ELR (cell line): ENCODE measurements at places on chromosomes 5 and 9.

DNA sequence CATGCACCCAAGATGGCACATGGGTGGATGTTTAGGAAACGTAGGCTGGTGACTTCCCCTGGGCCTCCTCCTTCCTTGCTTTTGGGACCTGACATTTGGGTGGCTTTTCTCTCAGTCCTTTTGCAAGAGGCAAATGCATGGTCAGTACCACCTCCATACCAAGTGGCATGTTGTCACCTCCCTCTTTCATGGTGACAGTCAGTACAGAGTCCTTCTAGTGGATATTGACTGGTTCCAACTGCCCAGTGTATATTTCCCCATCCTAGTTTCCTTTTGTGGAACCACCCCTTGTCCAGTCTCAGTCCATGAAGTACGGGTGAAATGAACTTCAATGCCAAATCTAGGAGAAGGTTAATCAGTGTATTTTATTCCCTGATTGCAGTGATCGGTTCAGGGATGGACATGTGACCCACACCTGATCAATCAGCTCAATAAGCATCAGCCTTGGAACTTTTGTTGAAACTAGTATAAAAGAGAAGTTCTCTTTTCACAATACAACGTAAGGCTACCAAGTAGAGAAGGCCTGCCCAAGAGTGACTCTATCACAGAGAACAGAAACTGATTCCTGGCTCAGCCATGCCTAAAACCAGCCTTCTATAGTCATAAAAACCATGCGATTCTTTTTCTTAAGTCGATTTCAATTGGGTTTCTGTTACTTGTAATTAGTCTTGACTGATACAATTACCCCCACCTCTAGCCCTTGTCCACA is 143.4 kb upstream of the KLF9 start:
- no peak for DNase-seq

GRCh38 chr9:131080589-131080988 is 15.7 kb upstream of the AIF1L start:
- no peak for DNase-seq

GRCh38 chr5:139494832-139495231 is 12.3 kb upstream of the STING1 start:
- peak; percentile 49 for DNase-seq

DNA sequence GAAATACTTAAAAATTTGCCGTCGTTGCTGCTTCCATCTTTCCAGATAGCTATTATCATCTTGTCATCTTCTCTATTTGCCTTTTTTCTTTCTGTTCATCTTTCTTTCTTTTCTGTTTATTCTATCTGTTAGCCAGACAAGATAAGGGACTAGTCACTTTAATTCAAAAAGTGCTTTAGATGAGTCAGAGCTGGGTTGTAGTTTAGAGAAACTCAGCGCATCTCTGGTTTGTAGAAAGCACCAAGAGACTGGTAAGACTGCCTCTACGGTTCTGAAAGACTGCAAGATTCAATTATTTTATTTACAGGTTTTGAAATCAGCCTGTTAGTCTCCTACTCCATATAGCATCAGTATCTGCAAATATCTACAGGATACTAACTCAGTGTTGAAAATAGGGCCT is 562.8 kb upstream of the RIOK2 start:
- no peak for DNase-seq

- DNase-seq = no peak
These were observed 101.1 kb downstream of the TMEM215 start for GRCh38 chr9:32884482-32884881.

DNA sequence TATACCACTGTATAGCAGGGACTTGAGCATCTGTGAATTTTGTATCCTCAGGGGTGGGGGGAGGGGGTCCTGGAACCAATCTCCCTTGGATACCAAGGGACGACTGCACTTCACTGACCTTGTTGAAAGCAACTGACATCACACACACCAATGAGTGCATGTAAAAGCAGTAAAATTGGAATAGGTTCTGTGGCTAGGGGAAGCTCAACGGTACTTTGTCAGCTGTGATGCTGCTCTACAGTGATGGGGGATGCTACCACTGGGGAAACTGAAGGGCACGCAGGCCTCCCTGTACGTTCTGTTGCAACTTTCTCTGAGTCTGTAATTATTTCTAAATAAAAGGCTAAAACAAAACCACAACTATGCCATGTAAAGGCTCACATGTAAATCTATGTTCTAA is 47.0 kb upstream of the RETREG1 start:
- DNase-seq = no peak

DNA sequence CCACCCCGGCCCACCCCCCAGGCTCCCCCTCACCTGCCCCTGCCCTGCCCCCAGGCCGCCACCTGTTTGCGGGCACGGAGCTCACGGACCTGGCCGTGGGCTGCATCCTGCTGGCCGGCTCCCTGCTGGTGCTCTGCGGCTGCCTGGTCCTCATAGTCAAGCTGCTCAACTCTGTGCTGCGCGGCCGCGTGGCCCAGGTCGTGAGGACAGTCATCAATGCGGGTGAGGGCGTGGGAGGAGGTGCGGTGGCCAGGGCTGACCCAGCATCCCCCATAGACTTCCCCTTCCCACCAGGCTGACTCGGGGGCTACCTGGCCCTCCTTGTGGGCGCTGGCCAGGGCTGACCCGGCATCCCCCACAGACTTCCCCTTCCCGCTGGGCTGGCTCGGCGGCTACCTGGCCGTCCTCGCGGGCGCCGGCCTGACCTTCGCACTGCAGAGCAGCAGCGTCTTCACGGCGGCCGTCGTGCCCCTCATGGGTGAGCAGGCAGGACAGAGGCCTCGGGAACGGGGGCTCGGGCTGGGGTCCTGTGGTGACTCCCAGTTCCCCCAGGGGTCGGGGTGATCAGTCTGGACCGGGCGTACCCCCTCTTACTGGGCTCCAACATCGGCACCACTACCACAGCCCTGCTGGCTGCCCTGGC is 3.5 kb downstream of the SLC34A3 start:
- no peak for DNase-seq

DNA sequence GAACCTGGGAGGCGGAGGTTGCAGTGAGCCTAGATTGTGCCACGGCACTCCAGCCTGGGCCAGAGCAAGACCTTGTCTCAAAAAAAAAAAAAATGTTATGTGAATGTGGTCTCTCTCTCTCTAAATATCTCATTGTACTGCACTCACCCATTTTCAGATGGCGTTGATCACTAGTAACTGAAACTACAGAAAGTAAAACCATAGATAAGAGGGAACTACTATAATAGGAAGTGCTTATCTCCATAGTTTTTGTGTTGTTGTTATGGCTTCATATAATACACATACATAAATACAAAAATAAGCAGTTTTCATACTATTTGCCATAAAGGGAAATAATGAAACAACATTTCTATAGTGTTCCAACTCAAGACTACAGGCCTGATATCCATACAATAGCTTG is 9.1 kb downstream of the IL31RA start:
- DNase-seq = no peak

DNA sequence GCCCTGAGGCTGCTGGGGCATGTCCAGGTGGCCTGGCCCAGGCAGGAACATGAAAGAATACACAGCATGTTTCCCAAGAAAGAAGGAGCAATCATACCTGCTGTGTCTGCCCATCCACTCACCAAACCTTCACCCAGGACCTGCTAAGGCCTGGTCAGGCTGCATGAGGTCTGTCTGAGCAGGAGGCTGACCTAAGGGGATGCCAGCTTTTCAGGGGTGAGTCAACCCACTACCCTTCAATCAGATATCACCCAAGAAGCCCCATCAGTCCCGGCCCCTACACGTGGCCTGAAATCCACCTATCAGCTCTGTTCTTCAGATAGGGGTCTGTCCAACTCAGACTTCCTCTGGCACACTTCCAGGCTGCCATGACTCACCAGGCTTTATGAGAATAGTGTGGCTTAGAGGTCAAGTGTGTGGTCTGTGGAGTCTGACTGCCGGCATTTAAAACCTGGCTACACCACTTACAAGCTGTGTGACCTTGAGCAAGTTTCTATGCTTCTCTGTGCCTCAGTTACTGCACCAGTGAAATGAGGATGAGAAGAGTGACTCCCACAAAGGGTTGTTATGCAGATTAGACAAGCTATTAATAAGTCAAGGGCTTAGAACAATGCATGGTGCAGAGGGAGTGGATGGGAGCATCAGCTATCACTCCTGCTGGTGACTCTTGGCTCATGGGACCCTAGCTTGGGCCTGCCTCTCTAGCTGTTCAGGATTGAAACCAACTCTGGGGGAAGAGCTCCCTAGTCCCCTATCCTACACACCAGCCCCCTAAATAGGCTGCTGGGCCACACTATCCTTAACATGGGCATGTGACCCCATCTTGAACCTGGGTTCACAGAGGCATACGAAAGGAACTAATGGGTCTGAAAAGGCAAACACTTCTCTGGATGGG is 130.3 kb downstream of the PAX5 start:
- peak; percentile 85 for DNase-seq
